A549 treated with Mapracorat at 1 μM for 4 hours (cell line): ENCODE measurements at places on chromosomes 2 and 18. TPM values are rescaled to one million over a fixed set of nuclear protein-coding genes. Genes with fewer than 3 reads are reported as not detected.

Gene CABLES1
- 13.0 to 14.8 TPM (median 13.5 TPM) in 5 replicates for total RNA-seq

Gene DDX18
- total RNA-seq: 64.2 to 72.1 TPM (median 68.9 TPM) in 5 replicates

Gene ZNF385B
- total RNA-seq: not detected in 5 replicates

Gene TUBA4B
- 0.13 to 0.28 TPM (median 0.18 TPM) in 4 of 5 replicates, not detected in the other for total RNA-seq

Gene TSGA10
- total RNA-seq: 2.0 to 5.5 TPM (median 4.3 TPM) in 5 replicates

Gene ANKRD62
- total RNA-seq: not detected in 5 replicates

Gene HS1BP3
- total RNA-seq: 40.5 to 50.7 TPM (median 46.5 TPM) in 5 replicates

Gene AQP12B
- total RNA-seq: not detected in 5 replicates

Gene SCRN3
- total RNA-seq: 13.2 to 18.5 TPM (median 14.6 TPM) in 5 replicates

Gene UGT1A5
- not detected in 5 replicates for total RNA-seq

Gene CHN1
- total RNA-seq: 17.3 to 20.8 TPM (median 18.9 TPM) in 5 replicates

Gene RIT2
- not detected in 5 replicates for total RNA-seq

Gene VIL1
- 0.13 to 0.51 TPM (median 0.21 TPM) in 5 replicates for total RNA-seq

Gene NEU2
- not detected in 5 replicates for total RNA-seq

Gene ACADL
- 0.06 to 0.19 TPM (median 0.13 TPM) in 4 of 5 replicates, not detected in the other for total RNA-seq

Gene AGFG1
- total RNA-seq: 105 to 134 TPM (median 115 TPM) in 5 replicates

Gene SNRNP200
- 110 to 124 TPM (median 117 TPM) in 5 replicates for total RNA-seq

Gene UGT1A7
- total RNA-seq: 3.3 to 5.1 TPM (median 4.0 TPM) in 5 replicates

Gene PDE6D
- 21.0 to 23.8 TPM (median 23.1 TPM) in 5 replicates for total RNA-seq

Gene NBAS
- total RNA-seq: 14.4 to 15.6 TPM (median 14.6 TPM) in 5 replicates

Gene TSHZ1
- 5.2 to 6.8 TPM (median 6.2 TPM) in 5 replicates for total RNA-seq

Gene GCG
- not detected in 5 replicates for total RNA-seq

Gene SERPINB10
- not detected in 5 replicates for total RNA-seq

Gene CDCA7
- total RNA-seq: 39.8 to 49.4 TPM (median 48.3 TPM) in 5 replicates

Gene GAD1
- total RNA-seq: 0.26 to 0.83 TPM (median 0.76 TPM) in 5 replicates

Gene MERTK
- total RNA-seq: 1.9 to 3.0 TPM (median 2.0 TPM) in 5 replicates

Gene FAHD2B
- 10.2 to 12.0 TPM (median 11.6 TPM) in 5 replicates for total RNA-seq

Gene IL1RN
- 0.13 to 0.53 TPM (median 0.37 TPM) in 5 replicates for total RNA-seq

Gene EVX2
- total RNA-seq: not detected in 5 replicates

Gene GREB1L
- total RNA-seq: 2.8 to 4.3 TPM (median 3.7 TPM) in 5 replicates

Gene CNDP1
- not detected in 5 replicates for total RNA-seq

Gene CYTIP
- 0.25 TPM in 1 of 5 replicates, not detected in the others for total RNA-seq

Gene TMEM17
- total RNA-seq: 3.6 to 4.8 TPM (median 4.5 TPM) in 5 replicates

Gene TEKT4
- not detected in 5 replicates for total RNA-seq

Gene IL1B
- 0.13 to 0.17 TPM (median 0.14 TPM) in 4 of 5 replicates, not detected in the other for total RNA-seq

Gene CHRNG
- total RNA-seq: not detected in 5 replicates

Gene GAL3ST2
- 0.15 to 0.42 TPM (median 0.25 TPM) in 5 replicates for total RNA-seq

Gene POTEC
- not detected in 5 replicates for total RNA-seq

Gene SH3RF3
- 0.46 to 0.61 TPM (median 0.52 TPM) in 5 replicates for total RNA-seq

Gene CRYBA2
- total RNA-seq: not detected in 5 replicates

Gene HOXD10
- 4.4 to 6.4 TPM (median 5.4 TPM) in 5 replicates for total RNA-seq

Gene CERKL
- 0.15 to 0.43 TPM (median 0.29 TPM) in 5 replicates for total RNA-seq
